Adrenal gland (tissue), 19 donors: ENCODE measurements at places on chromosomes 1 and 21. TPM values are rescaled to one million over a fixed set of nuclear protein-coding genes. Genes with fewer than 3 reads are reported as not detected.

The LCE1B gene
- not detected for total RNA-seq

The FCGR3A gene
- 19.0 TPM for total RNA-seq

- H3K4me3 ChIP-seq: no peak overlapping the region
- no peak overlapping the region for H3K27ac ChIP-seq
- H3K27me3 ChIP-seq: no peaks in the 10 kb centered on the region
- no peaks in the 10 kb centered on the region for H3K4me1 ChIP-seq
- H3K36me3 ChIP-seq: no peaks in the 10 kb centered on the region
These were observed 9.3 kb downstream of the SPRR2G start for GRCh38 chr1:153141377-153141776.

GRCh38 chr1:221457685-221458446 is 284.0 kb downstream of the DUSP10 start:
- H3K4me3 ChIP-seq: no peak overlapping the region
- H3K4me1 ChIP-seq: no peaks in the 10 kb centered on the region
- no peaks in the 10 kb centered on the region for H3K27me3 ChIP-seq
- H3K27ac ChIP-seq: no peak overlapping the region

- no peak overlapping the region for H3K4me3 ChIP-seq
- no peak overlapping the region for H3K27ac ChIP-seq
- no peaks in the 10 kb centered on the region for H3K27me3 ChIP-seq
- H3K4me1 ChIP-seq: peaks cover 18% of the 10 kb centered on the region
- no peaks in the 10 kb centered on the region for H3K36me3 ChIP-seq
- no peak for DNase-seq
These were observed 23.9 kb upstream of the EPB41 start for GRCh38 chr1:28890435-28890834.

GRCh38 chr1:14567056-14567455 is 31.4 kb upstream of the KAZN start:
- DNase-seq: no peak
- no peaks in the 10 kb centered on the region for H3K27me3 ChIP-seq
- no peaks in the 10 kb centered on the region for H3K36me3 ChIP-seq
- no peak overlapping the region for H3K4me3 ChIP-seq
- H3K27ac ChIP-seq: no peak overlapping the region

The KIAA1614 gene
- 0.95 TPM for total RNA-seq

DNA sequence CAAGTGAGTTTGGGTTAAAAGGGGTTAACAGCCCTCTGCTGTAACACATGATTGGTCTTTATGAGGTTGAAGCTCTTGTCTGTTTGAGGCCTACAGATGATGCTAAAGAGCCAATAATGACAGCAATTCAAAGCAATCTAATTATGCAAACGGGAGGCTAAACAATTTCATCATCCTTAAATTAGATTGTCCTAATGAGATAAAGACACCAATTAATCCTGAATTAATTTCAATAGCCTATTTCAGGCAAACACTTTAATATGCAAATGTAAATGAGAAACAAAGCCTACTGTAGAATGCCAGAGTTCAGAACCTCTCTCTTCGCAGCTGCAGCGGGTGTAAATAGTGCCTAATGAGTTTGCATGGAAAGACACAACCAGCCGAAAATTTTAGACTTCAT is 504.7 kb upstream of the PBX1 start:
- no peaks in the 10 kb centered on the region for H3K27me3 ChIP-seq
- H3K4me1 ChIP-seq: no peaks in the 10 kb centered on the region
- H3K4me3 ChIP-seq: no peak overlapping the region
- H3K36me3 ChIP-seq: no peaks in the 10 kb centered on the region
